NCI-H1092 treated with DMSO at 0.1 percent for 48 hours (cell line): ENCODE measurements at places on chromosomes 3 and 15.

DNA sequence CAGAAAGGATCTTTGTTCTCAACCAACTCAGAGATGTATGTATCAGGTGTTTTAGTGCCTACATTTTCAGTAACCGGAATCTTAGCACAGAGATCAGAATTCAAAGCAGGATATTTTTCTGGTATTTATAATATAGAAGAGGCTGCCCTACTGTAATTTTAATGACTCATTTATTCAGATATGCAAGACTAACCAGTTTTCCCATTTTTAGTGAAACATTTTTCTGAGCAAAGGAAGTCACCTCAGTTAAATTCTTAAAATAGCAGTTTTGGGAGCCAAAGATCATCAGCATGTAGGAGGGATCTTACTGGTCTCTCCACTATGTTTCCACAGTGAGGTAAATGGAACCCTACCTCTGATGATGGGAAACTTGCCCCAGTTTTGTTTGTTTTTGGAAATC is 42.0 kb downstream of the SRP14 start:
- no peak for DNase-seq

DNA sequence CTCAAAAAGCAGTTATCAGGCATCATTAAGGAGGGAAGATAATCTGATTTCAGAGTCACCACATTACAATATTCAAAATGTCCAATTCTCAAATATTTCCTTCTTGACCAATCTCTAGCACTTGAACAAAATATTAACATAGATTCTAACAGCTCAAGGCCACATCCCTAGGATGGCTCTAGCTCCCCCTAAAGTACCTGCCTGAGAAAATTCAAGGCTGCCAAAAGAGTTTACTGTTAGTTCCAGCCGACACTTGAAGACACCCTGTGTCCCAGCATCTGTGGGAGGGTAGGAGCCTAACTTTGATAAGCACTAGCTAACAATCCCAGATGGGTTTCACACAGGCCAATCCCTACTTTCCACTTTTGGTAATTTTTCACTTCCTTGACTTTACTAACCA is 10.4 kb downstream of the NSMCE3 start:
- no peak for DNase-seq

- DNase-seq, result no peak
Measured at GRCh38 chr3:20097015-20097414, 56.8 kb downstream of the KAT2B start.

GRCh38 chr3:31876331-31876730 is 104.7 kb downstream of the OSBPL10 start:
- DNase-seq, result no peak

GRCh38 chr3:175246234-175246633 is 387.1 kb downstream of the NAALADL2 start:
- DNase-seq, result no peak
